ENCODE measurements at places on chromosomes 4 and X.

DNA sequence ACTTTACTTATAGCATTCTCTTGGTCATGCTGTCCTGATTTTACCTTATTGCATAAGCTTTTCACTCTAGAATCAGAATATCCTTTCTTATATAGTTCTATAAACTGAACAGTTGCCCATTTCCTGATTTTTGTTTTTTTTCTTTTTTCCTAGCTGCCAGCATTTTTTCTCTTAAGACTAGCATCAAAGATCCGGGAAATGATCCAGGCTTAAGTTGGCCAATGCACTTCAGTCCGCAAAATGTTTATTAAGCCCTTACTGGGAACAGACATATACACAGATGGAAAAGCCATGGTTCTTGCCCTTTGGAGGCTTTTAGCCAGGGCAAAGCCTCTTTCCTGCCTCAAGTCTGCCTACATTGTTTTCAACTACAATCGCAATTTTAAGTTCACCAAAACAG lies 10.1 kb upstream of the BMP2K start:
- DNase-seq: no peak

GRCh38 chr4:85522277-85522676 lies 47.3 kb downstream of the ARHGAP24 start:
- no peak for DNase-seq

DNA sequence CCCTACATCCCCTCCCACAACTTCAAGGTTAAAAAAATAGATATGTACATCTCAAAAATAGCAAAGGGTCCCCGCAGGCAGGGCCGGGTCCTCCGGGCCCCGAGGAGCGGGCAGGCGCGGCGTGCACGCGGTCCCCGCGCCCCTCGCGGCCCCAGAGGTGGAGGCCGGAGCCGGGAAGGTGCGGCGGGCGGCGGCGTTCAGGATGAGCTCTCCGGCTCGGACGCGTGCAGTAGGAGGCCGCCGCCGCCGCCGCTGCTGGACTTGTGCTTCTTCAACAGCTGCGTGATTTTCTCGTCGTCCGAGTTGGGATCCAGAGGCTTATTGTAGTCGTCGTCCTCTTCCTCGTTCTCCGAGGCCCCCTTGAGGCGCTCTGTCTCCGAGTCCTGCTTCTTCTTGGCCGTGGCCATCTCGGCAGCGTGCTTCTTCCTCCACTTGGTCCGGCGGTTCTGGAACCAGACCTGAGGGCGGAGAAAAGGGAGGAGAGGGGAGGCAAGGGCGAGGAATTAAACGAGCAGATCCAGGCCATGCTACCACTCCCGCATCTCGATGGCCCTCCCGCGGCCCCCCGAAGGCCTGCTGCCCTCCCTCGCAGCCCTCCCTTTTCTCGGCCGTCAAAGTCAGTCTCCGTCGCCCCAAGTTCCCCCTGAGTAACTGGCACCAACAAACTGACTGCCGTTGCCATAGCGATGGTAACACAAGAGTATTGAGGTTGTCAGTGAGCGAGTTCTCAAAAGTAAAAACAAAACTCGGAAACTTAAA lies 5.8 kb downstream of the NKX6-1 start:
- DNase-seq: no peak

DNA sequence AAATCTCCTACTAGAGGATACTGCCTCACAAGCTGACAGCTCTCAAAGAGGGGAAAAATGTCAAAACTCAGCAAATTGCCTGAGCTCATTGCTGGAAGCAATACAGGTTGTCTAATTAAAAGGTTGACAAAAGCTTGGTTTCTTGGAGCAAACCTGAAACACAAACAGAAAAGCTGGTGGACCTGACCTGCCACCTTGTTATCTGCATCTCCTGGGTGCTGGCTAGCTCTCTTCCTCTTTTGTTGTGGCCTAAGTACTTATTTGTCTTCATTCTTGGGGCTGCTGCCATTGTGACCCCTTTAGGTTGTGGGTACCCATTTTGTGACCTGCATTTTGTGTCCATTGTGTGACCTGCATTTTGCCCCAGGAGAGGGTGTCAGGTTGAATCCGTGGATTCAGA lies 184.5 kb downstream of the KIT start:
- no peak for DNase-seq

GRCh38 chr4:181143250-181143854 lies 1099.8 kb upstream of the TENM3 start:
- peak; percentile 6 for DNase-seq

GRCh38 chr4:48963042-48963679 lies 22.9 kb upstream of the CWH43 start:
- DNase-seq: peak; percentile 43

GRCh38 chr4:129140521-129140920 lies 44.6 kb downstream of the C4orf33 start:
- DNase-seq: no peak

- DNase-seq: no peak
These were observed 5.2 kb upstream of the ACTRT1 start for GRCh38 chrX:128057421-128057820.

- DNase-seq: no peak
These were observed 45.9 kb upstream of the RHOH start for GRCh38 chr4:40150932-40151331.

DNA sequence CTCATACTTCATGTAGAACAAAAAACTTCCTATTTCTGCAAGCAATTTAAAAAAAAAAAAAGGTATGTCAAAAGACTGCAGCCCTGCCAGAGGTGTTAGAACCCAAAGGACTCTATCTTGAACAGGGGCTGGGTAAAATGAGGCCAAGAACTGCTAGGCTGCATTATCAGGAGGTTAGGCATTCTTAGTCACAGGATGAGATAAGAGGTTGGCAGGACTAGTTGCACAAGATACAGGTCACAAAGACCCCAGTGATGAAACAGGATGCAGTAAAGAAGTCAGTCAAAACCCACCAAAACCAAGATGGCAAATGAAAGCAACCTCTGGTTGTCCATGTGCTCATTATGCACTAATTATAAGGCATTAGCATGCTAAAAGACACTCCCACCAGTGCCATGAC lies 104.1 kb downstream of the ANOS1 start:
- DNase-seq: no peak

GRCh38 chr4:79492148-79492547 lies 84.1 kb upstream of the GK2 start:
- DNase-seq: no peak

- DNase-seq: no peak
These were observed 259.0 kb downstream of the FAT4 start for GRCh38 chr4:125573786-125574185.

DNA sequence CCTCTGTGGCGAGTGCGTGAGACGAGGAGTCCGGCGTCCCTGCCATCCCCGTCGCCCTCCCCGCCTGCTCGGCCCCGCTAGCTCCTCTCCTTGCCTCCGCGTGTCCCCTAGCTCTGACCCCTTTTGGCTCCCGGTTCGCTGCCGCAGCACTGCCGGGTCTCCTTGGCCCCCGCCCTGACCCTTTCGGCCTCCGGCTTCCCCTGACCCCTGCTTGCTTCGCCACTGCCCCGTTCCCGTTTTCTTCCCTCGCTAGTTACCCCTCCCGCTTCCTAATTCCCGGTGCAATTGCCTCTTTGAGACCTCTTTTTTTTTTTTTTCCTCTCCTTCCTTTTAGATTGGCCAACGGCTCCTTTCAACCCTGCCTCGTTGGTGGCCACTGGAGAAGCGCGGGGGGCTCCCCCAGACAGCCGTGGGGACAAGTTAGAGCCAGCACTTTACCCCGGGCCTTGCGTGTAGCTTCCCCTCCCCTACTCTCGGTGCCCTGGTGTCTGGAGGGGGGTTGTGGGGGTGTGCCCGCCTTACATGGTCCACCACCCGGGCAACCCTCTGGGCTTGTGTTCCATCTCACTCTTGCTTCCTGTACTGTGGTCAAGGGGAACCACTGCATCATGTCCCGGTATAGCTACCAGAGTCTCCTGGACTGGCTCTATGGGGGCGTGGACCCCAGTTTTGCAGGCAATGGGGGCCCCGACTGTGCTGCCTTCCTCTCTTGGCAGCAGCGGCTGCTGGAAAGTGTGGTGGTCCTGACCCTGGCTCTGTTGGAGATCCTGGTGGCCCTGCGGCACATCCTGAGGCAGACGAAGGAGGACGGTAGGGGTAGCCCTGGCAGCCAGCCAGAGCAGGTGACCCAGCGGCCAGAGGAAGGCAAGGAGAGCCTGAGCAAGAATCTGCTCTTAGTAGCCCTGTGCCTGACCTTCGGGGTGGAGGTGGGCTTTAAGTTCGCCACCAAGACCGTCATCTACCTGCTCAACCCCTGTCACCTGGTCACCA lies 548 bp downstream of the TMEM164 start:
- no peak for DNase-seq

DNA sequence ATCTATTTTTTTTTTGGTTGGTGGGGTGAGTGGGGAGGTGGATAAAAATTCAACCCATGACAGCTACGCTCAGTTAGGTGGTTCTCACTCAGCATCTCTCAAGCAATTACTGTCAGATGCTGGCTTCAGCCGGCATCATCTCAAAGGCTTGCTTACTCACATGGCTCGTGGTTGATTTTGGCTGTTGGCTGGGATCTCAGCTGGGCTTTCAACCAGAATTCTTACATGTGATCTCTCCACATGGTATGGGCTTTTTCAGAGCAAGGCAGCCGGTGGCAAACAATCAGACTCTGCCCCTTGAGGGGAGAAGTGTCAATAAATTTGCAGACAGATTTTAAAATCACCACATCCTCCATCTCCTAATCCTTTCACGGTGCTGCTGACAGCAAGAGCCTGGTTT lies 47.2 kb downstream of the SLC34A2 start:
- DNase-seq: no peak

- DNase-seq: no peak
These were observed 40.6 kb downstream of the ZNF81 start for GRCh38 chrX:47877327-47877726.

- no peak for DNase-seq
These were observed at the start of gene POU3F4 for GRCh38 chrX:83508006-83508405. POU3F4 (plus strand) TSS chrX:83508290; CDS start chrX:83508325, 35 bp downstream.

GRCh38 chr4:88043586-88044340 lies 36.3 kb downstream of the PKD2 start:
- DNase-seq: no peak

DNA sequence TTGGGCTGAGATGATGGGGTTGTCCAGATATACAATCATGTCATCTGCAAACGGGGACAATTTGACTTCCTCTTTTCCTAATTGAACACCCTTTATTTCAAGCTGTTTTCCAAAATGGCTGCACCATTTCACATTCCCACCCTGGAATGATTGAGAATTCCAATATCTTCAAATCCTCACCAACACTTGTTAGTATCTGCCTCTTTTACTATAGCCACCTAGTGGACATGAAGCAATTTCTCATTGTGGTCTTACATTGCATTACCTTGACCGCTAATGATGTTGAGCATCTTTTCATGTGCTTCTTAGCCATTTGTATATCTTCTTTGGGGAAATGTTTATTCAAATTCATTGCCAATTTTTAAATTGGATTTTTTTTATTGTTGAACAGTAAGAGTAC lies 364.8 kb downstream of the SMARCA1 start:
- no peak for DNase-seq

- no peak for DNase-seq
These were observed 450.7 kb downstream of the UBE2NL start for GRCh38 chrX:144334577-144334976.

GRCh38 chrX:18377796-18378195 lies 23.3 kb upstream of the SCML2 start:
- DNase-seq: no peak

- no peak for DNase-seq
These were observed 350.6 kb upstream of the SLC7A11 start for GRCh38 chr4:138592796-138593195.

GRCh38 chr4:22997358-22998224 lies 304.9 kb downstream of the GBA3 start:
- DNase-seq: no peak

GRCh38 chr4:87532907-87533306 lies 3.7 kb upstream of the SPARCL1 start:
- DNase-seq: no peak

GRCh38 chr4:41359836-41360213 lies 103.1 kb downstream of the UCHL1 start:
- no peak for DNase-seq

DNA sequence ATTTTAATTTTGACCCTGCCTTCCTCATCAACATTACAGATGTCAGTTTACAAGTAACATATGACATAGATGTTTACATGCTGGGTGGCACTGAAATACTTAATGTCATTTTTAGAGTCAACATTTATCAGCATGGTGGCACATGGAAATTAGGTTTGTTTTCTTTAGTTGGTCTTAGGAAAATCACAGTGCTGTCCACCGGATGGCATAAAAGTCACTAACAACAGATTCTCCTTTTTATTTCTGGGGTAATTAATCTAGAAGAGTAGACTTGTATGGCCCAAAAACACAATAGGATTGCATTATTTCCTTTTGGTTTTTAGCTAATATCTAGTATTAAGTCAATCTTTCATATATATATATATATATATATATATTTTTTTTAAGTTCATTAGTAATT lies 88.6 kb upstream of the HHIP start:
- no peak for DNase-seq

DNA sequence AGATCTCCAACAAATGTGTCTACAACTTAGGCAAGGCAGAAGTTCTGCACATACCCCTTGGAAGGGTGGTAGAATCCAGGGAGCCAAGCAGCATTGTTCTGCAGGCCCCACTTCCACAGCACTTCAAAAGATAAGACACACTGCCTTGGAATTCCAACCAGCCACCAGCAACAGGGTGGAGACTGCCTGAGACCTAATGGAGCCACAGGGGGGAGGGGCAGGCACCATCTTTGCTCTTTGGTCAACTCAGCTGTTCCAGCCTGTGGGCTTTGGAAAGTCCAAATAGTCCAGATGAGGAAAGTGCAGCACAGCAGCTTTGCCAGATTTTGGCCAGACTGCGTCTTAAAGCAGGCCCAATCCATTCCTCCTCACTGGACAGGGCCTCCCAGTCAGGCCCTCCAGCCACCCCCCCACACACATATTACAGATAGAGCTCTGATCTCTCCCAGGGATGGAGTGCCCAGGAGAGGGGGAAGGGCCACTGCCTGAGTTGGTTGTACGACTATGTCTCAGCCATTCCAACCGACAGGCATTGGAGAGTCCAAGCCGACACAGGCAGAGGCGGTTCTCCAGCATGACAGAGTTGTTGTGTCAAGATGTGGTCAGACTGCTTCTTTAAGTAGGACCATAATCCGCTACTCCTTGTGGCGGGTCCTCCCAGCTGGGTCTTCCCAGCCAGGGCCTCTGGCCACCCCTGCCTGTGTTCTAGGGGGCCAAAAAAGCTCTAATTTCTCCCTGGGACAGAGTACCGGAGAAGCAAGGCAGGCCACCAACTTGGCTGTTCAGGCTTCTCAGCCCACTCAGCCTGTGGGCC lies 42.5 kb upstream of the ANTXR2 start:
- DNase-seq: no peak
